ENCODE measurements at places on chromosomes 6 and 20. TPM values are rescaled to one million over a fixed set of nuclear protein-coding genes. Genes with fewer than 3 reads are reported as not detected.
A peak's percentile ranks its signal among the peaks of the same experiment; 100 is the strongest.

- no peak for DNase-seq
Measured at GRCh38 chr6:108145639-108146038, 20.2 kb upstream of the NR2E1 start.

- DNase-seq = peak; percentile 58
Measured at GRCh38 chr20:330233-331149, 5.1 kb downstream of the SOX12 start.

DNA sequence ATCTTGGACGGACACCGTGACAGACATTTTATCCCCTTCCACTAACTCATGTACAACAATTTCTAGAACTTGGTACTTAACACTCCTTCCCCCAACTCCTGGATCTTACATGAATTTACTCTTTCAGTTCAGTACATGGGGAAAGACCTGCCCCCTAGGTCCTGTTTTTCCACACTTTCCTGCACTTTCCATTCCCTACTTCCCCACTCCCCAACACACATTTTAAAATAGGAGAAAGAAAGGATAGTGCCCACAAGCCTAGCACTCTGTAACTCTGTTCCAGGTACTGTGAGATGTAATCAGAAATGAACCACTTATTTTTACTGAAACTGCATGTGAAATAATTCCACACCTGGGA lies 1.3 kb downstream of the ADGRG6 start:
- DNase-seq = no peak

The PRSS16 gene
- total RNA-seq = 43.8 TPM

DNA sequence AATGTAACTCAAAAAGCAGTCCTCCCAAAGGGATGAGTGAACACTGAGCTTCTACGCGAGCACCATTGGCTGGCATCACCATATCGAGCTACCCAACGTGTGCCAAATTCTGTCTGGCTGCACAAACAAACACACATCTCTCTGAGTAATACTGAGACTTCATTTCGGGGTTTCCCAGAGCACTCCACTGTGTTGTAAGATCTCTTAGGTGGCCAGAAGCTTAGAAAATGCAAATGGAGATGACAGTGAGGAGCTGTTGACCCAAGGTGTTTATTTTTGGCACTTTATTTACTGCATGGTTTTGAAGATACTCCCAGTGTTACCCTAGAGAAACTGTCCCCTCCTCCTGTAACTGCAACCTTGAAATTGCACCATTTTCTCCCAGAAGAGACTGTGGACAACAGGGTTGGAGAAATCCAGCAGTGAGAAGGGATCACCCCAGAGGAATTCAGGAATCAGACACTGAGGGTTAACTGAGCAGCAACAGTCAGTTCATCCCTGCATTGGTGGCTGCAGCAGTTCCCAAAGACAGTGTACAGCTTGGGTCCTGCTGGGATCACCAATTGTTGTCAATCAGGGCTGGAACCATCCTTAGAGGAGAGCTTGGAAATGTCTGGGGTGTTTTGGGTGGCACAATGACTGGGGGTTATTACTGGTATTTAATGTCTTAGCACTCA lies 1.0 kb upstream of the RIPOR2 start:
- no peak for DNase-seq
